ENCODE measurements at places on chromosomes 5 and 9.

- DNase-seq, result no peak
Observed at GRCh38 chr5:134435560-134435959, 23.9 kb upstream of the CDKN2AIPNL start.

GRCh38 chr9:96423322-96423984, 5.3 kb upstream of the ZNF367 start:
- DNase-seq, result no peak

- no peak for DNase-seq
Observed at GRCh38 chr5:14816999-14817761, 54.4 kb downstream of the ANKH start.

DNA sequence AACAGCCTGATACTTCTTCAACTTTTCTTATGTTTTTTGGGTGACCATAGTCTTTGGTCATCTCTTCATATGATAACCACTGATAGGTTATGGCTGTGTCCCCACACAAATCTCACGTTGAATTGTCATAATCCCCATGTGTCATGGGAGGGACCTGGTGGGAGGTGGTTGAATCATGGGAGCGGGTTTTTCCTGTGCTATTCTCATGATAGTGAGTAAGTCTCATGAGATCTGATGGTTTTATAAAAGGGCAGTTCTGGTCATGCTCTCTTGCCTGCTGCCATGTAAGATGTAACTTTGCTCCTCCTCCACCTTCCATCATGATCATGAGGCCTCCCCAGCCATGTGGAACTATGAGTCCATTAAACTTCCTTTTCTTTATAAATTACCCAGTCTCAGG, 8.7 kb downstream of the RHOBTB3 start:
- DNase-seq, result no peak

DNA sequence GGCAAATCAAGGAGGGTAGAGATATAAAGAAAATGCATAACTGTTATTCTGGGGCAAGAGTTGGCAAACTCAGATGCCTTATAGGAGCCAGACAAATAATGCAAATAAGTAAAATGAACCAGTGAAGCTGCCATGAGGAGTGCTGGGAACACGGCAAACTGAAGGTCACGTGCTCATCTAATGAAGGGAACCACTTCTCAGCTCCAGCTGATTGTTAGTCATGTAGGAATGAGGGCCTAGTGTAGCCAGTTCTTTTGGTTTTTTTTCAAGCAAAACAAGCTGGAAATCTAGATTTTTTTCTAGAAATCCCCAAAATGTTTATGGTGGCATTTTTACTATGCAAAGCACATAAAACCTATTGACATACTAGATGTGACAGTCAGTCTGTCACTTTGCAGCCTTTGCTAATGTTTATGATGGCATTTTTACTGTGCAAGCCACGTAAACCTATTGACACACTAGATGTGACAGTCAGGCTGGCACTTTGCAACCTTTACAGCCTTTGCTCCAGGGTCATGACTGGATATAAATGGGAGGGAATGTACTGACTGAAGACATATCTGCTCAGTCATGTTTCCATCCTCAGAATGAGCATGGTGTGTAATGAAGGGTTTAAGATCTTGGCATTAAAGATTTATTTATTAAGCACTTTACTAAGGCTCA, 39.4 kb downstream of the RUSC2 start:
- no peak for DNase-seq

DNA sequence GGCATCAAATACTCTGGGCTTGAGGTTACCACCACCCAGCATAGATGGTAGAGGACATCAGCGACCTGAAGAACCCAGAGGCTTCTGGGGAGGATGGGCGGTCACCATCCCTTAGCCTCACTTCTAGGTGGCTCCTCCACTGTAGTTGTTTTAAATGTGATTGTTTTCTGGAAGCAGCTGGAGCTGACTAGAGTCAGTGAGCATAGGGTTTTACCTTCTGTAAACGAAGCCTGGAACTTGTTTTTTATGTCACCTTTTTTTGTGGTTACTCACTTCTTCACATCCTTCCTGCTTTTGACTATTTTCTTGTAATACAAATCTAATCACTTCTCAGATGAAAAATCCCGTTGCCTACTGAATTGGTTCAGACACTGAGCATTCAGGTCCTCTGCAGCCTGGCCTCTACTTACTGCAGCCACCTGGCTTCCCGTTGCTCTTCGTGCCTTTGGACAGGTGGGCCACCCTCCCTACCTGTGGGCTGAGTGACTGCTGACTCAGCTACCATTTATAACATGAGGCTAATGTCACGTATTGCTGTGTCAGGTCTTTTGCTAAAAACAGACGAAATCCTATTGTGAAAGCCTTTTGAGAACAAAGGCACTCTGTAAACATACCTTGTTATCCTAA, 167.8 kb downstream of the MAN2A1 start:
- DNase-seq, result no peak

Data from WERI-Rb-1 (cell line).